ENCODE measurements at places on chromosomes 4 and X.
A peak's percentile ranks its signal among the peaks of the same experiment; 100 is the strongest.

GRCh38 chr4:149999485-150000074 is 78.7 kb upstream of the DCLK2 start:
- no peak for DNase-seq

DNA sequence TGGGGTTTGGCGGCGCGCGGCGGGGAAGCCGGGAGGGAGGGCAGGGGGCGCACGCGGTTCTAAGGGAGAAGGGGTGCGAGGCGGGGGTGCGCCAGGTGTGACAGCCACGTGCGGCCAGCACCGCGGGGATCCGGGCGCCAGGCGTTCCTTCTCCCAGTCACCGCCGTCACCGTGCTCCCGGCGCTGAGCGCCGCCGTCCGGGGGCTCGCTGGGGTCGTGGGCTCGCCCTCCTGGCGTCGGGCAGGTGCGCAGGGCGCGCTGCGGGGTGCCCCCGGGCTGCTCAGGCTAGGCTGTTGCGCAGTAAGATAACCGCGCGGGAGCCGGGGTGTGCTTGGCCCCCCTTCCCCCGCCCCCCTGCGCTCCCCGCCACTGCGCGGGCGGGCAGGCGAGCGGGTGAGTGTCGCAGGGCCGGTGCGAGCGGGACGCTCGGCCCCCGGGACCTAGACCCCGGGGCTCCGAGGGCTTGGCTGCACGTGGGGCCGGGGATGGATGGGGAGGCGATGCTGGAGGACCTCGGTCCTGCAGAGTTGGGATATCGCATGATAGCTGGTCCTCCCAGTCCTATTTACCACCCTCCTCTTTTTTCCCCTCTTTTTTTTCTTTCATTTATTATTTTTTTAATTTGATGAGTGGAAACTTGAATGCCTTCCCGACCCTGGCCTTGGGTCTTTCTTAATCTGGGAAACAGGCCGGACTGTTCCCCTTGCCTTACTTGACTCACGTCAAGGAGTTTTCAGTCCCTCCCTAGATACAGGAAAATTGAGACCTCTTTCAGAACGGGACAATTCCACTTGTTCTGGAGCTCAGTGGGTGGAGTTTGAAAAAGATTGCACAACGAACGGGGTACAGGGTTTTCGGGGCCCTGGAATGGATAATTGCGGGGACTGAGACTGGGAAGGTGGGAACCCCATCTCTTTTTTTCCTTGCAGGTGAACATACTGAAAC is 797 bp downstream of the TXLNG start:
- DNase-seq = no peak

DNA sequence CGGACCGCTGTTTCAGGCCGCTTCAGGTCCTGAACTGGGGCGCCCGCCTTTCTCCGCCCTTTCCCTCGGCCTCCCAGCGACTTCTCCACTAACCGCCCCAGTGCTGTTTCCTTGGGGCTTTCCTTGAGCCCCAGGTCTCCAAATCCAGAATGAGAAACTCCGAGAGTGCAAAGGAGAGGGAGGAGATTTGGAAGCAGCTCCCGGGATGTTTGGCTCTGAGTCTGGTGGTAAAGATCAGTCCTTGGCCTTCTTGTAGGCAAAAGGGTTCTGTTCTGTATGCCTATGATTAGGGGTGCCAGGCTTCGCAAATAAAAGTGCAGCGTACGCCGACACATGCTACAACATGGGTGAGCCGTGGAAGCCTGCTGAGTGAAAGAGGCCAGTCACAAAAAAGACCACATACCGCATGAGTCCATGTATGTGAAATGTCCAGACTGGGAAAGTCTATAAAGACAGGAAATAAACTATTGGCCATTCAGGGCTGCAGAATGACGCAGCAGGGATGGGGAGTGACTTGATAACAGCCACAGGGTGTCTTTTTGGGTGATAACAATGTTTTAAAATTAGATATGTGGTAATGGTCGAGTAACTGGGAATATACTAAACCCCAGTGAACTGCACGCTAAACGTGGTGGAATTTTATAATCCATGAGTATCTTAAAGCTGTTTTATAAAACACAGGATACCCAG is 99.8 kb downstream of the TRAPPC11 start:
- no peak for DNase-seq

GRCh38 chr4:76385974-76386373 is 35.0 kb downstream of the CCDC158 start:
- no peak for DNase-seq

GRCh38 chrX:11531226-11531625 is 134.5 kb downstream of the ARHGAP6 start:
- no peak for DNase-seq

- no peak for DNase-seq
These were observed at the start of gene VEGFD for GRCh38 chrX:15384304-15384703. Gene VEGFD (minus strand): TSS chrX:15384413. CDS start chrX:15383946, 467 bp downstream.

- DNase-seq = no peak
These were observed 39.3 kb downstream of the HMX1 start for GRCh38 chr4:8832113-8832915.

DNA sequence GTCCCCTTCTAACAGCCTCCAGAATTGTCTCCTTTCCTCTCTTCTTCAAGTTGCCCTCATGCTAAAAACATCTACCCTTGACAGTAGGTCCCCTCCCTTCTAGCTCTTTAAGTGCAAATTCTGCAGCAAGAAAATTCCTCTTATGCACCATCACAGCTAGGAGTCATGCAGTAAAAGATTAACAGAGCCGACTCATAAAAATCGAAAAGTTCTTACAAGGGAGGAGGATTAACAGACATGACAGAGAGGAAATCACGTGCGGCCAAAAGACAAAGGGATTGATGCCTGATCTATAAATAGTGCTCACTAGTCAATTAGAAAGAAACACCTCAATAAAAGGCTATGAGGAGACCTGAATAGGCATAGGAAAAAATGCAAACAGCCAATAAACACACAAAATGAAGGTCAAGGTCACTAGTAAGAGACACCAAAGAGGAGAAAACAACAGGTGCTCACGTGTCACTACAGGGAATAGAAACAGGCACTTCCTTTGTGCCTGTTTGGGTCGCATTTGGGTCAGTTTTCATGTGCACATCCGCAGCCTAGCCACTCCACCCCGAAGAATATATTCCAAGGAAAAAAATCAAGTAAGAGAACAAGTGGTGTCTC is 3.4 kb downstream of the RNF212 start:
- no peak for DNase-seq

DNA sequence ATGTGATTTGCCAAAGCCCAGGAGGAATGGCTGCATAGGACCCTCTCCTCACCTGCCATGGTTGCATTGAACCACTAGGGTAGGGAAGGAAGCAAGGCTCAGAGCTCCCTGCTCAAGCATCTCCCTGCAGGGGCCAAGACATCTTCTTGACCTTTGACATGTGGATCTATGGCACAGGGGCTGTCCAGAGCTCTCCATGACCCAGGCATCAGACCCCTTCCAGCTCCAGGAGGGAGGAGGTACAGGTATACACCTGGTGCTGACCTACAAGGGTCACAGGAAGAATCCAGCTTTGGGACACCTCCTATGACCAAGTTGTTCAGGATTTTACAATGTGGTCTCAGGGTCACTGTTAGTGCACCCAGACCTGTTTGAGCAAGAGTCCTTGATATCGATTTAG is 23.2 kb upstream of the ASMTL start:
- DNase-seq = no peak

DNA sequence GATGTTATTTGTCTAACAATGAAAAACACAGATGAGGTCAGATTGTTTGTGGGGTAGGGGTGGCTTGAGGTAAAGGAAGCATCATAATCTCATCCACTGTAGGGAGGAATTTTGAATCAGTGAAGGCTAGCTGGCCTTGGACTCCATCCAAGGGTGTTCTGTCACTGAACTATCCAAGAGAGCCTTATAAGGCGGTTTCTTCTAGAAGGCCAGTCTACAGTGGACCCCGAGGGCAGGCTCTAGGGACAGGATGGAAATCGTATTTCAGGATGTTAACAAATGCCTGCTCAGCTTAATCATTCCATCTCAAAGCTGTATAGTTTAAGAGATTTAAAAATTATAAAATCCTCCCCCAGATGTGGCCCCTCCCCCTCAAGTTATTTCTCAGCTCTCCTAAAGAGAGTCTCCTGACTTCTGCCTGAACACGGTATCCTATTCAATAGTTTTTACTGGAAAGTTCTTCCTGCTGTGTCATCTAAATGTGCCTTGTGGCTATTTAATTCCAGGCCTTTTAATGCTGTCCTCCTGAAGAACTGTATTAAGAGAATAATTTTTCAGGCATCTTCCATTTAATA is 8.0 kb downstream of the IGFBP7 start:
- DNase-seq = no peak

DNA sequence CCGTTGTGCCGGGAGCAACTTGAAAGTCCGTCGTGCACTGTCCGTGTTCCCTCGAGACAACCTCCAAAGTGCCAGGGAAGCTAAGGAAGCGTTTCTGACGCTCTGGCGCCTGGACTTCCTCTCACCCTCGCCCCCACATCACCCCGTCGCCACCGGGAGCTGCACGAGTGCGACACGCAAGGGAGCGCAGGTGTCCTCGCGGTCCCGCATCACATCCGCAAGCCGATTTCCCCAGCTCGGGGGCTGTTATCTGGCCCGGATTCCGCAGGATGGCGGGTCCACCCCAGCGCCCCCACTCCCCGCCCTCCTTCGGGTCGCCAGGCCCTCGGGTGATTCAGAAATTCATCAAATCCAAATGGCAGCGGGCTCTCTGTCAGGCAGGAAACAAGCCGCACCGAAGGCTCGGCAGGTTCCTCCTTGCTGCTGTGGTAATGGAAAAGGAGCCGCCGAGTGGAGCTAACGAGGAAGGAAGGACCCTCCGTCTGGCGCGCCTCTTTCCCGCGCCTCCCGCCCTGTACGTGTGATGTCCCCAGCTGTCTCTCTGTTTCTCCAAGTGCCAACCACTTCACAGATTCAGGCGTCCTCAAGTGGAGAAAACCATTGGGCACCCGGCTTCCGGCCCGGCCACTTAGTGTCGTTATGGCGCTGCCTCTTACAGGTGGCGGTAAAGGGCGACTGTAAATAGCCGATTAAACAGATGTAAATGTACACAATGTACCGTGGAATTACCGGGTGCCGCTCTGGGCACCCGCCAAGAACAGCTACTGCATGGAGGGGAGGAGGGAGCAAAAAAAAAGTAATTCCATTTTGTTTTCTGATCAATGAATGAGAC is 921 bp upstream of the SETD7 start:
- peak; percentile 69 for DNase-seq

- no peak for DNase-seq
These were observed 4.1 kb upstream of the CD38 start for GRCh38 chr4:15774020-15774420.

DNA sequence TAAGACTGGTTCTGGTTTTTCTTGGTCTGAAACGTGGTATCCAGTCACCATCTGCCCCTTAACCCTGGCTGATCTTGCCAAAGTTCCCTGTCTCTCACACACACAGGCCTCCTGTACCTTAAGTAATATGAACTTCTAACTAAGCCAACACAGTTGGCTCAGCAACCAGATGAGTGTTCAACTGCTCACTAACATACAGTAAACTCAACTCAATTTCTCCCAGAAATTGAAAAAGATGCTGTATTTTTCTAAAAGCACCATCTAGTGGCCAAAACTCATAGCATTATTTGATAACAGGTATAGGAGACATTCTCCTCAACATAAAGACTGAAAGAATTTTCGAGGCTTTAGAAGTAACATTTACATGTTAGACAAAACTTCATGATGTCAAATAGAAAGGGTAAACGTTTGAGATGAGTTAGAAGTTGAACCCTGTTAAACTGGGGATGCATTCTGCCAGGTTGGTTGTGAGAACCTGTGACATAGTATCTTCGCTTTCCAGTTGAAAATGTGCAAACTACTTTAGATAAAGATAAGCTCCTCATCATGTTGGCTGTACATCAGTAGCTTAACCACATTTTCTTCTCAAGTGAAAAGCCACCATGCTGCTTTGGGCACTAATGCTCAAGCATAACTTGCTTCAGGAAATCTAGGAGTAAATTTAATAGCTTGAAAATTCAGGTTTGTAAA is 31.2 kb downstream of the CCNI start:
- DNase-seq = no peak

DNA sequence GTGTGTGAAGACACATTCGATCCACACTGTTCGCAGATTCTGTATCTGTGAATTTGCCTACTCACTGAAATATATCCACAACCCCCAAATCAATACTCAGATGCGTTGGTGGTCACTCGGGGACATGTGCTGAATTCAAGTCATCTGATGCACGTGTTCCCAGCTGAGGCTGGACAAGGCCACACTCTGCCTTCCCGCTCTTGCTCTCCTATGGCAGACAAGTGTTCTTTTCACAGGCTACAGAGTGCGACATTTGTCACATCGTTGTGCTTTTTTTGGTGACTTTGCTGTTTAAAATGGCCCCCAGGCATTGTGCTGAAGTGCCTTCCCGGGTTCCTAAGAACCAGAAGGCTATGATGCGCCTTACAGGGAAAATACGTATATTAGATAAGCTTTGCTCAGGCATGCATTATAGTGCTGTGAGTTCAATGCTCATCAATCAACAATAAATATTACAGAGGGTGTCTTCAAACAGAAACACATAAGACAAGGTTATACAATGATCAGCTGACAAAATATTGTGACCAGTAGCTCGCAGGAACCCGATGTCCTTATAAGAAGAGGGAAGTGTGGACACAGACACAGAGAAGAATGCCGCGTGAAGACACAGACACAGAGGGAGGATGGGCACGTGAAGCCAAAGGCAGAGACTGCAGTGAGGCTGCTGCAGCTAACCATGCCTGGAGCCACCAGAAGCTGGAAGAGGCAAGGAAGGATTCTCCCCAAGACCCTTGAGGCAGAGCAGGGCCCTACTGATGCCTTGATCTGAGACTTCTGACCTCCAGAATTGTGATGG is 42.0 kb downstream of the IRF2 start:
- no peak for DNase-seq

DNA sequence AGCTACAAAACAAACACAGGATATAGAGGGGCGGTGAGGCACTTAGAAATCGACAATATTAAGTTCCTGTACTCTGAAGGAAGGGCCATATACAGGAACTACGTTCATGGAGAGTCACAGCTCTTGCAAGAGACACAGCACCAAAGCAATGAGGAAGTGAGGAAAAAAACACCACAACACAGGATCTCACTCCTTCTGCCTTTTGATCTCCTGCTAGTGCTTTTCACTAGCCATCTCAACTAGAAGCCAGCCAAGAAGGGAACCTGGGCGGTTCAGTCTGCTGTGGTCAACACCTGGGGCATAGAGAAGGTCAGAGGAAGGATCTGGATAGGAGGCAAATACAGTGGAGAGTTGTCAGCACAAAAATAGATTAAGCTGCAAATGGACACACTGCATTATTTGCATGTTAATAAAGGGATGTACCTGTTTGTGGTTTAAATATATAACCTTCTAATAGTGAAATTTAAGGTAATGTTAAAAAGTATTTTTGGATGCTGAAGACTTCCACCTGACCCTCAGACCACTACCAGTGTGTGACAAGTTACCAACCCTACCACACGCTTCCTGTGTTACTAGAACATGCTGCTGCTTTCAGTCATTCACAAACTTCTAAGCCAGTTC is 104.6 kb downstream of the DTHD1 start:
- DNase-seq = no peak

DNA sequence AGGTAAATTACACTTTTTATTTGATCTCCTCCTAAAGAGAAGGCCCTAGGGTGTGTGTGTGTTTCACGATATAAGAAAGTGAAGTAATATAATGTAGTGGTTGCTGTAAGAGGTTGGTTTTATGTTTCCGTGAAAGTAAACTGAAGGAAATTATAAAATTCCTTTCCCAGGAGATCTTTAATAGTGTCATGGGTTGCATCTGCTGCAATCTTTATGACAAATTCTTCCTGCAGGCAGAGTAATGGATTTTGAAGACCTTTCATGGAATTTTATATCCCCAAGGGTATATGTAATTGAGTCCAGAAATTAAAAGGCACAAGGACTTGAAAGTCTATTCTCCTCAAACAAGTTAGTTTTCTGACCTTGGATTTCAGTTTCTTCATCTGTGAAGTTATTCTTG is 538.6 kb downstream of the ANKRD50 start:
- no peak for DNase-seq

- no peak for DNase-seq
These were observed 2.3 kb downstream of the APBB2 start for GRCh38 chr4:41211951-41212615.
